Sigmoid colon (tissue), 7 donors: ENCODE measurements at places on chromosomes 6 and 20. TPM values are rescaled to one million over a fixed set of nuclear protein-coding genes. Genes with fewer than 3 reads are reported as not detected.

CST4 gene
- not detected for total RNA-seq

EDN1 gene
- 9.5 TPM for total RNA-seq

ZSWIM3 gene
- total RNA-seq = 2.9 TPM

DEFB132 gene
- total RNA-seq = not detected

MROH8 gene
- 5.4 TPM for total RNA-seq

RNF144B gene
- total RNA-seq = 9.4 TPM

DNA sequence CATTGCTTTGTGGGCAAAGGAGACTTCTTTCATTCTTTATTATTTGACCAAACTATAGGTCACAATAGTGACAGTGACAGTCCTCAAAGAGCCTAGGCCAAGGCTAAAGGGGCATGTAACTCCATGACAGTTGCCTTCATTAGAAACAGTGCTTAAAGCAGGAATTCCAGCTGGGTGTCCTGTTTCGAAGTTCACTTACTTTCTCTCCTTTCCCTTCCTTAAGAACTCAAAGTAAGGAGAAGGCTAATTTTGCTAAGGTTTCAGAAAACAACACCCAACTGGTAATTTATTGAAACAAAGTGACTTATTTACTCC is 48.1 kb upstream of the HEY2 start:
- DNase-seq = no peak

GRCh38 chr20:59087829-59088433 is 45.3 kb upstream of the PRELID3B start:
- DNase-seq = peak; percentile 85

GRCh38 chr6:113558966-113559365 is 298.2 kb upstream of the MARCKS start:
- DNase-seq = no peak

GRCh38 chr6:43916924-43917877 is 147.2 kb downstream of the VEGFA start:
- DNase-seq = peak; percentile 76

- no peak for DNase-seq
Observed at GRCh38 chr6:105740946-105741645, 338.2 kb upstream of the PREP start.

GRCh38 chr6:66533921-66534404 is 826.9 kb upstream of the EYS start:
- DNase-seq = no peak

- DNase-seq = no peak
Observed at GRCh38 chr6:96743496-96743895, 93.8 kb downstream of the GPR63 start.

- DNase-seq = no peak
Observed at GRCh38 chr6:163751032-163751525, 336.6 kb downstream of the QKI start.

- DNase-seq = no peak
Observed at GRCh38 chr20:10560686-10561085, 113.1 kb downstream of the JAG1 start.

DNA sequence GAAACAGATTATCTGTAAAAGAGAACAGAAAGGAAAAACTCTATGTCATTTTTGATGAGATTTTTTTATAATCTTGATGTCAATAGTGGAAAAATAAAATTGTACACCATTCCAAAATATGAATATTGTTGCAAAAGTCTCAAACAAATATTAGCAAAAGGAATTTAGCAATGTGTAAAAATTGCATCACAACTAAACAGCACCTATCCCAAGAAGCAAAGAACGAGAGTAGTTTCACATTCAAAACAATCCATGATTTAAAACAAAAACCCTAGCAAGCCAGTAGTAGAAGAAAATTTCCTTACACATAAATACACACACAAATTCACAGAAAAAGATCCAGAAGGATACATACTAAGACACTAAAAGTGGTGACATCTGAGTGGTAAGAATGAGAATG is 38.4 kb downstream of the LCA5 start:
- no peak for DNase-seq

DNA sequence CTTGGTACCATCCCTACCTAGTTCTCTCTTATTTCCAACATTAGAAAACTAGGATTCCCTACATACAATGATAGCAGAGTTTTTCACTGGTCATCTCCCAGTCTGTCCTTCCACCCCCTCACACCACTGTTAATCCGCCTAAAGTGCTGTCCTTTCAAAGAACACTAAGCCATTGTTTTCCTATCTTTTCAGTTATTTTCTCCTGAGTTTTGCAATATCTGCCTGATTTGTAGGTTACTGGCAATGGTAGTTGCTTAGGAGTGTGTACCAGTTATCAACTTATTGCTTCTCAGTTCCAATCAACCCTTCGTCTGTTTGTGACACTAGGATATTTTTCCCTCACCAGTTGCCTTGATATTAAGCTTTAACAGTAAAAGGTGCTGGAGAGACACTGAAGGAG is 135.0 kb downstream of the EPM2A start:
- DNase-seq = no peak

DNA sequence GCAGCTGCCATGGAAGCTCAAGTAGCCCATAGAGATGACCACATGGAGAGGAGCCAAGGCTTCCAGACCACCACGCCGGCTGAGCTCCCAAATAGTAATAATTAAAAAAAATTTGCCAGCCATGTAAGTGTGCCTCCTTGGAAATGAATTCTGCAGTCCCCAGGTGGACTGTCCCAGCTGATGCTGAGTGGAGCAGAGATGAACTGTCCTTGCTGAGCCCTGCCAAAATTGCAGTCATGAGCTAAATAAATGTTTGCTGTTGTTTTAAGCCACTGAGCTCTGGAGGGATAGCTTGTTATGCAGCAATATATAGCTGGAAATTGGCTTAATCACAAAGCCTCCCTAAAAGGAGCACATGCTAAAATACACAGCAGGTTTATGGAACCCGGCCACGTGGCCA is 55.6 kb upstream of the SNRPB2 start:
- no peak for DNase-seq

GRCh38 chr6:41647061-41647511 is 8.8 kb downstream of the MDFI start:
- DNase-seq = no peak

GRCh38 chr20:33602826-33603590 is 59.1 kb upstream of the C20orf144 start:
- DNase-seq = no peak

- peak; percentile 84 for DNase-seq
Observed at GRCh38 chr6:32046450-32047083, 8.4 kb downstream of the CYP21A2 start.

DNA sequence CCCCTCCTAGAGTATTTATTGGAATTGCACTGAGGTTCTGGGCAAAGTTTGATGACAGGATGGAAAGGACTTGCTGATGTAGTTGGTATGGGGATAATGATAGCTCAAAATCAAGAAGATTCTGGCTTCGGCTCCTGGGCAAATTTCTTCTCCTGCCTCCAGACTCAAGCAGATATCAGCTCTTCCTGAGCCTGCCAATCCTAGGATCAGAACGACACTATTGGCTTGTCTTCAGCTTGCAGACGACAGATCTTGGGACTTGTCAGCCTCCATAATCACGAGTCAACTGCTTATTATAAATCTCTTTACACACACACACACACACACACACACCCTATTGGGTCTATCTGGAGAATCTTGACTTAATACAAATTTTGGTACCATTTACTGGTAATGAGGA is 131.1 kb downstream of the PREX1 start:
- no peak for DNase-seq

GRCh38 chr6:246352-246751 is 45.9 kb upstream of the DUSP22 start:
- DNase-seq = no peak

GRCh38 chr6:157990321-157991066 is 8.8 kb downstream of the SYNJ2 start:
- DNase-seq = no peak
